ENCODE measurements at places on chromosomes 7 and 10.

- no peak for DNase-seq
Observed at GRCh38 chr10:124680675-124681074, 63.5 kb downstream of the FAM53B start.

- no peak for DNase-seq
Observed at GRCh38 chr10:18145652-18146051, 5.4 kb downstream of the CACNB2 start.

DNA sequence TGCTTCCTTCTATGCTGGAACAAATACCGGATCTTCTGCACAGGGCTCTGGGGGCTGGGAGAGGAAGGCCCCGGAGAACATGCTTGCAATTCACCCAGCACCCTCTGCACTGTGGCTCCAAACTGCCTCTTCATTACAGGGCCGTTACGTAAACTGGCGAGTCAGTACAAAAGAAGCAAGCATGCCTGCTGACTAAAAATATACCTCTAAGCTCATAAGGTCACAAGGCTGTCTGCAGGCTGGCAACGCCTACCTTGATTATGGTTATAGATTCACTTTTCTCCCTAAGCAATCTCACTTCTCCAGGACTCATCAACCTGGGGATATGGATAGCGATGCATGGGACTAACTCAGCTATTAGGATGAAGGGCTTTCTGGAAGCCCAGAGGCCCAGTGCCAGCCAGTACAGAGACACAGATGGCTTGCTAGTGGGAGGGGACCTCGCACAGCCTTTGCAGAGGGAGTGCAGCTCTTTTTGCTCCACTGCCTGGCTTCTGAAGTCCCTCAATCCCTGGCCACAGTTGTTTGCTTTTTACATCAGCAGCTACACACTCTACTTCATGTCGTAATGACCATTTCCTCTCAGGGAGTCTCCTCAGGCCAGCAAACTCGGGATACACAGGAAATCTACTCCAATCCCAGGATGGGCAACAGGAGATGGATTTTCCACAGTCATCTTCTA, 96.1 kb downstream of the SH3PXD2A start:
- peak; percentile 59 for DNase-seq

- DNase-seq: peak; percentile 48
Observed at GRCh38 chr7:27235387-27236311, 7.0 kb upstream of the EVX1 start.

DNA sequence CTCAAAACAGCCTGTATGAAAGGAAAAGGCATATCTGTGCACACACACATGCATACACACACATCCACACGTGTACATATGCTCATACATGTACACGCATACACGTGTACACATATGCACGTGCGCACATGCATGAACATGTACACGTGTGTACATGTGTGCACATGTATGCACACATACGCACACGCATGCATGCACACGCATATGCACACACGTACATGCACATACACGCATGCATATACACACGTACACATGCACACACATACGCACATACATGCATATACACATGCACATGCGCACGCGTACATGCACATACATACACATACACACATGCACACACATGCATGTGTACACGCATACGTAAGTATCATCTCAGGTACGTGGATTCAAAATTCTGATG, 19.4 kb downstream of the DIP2C start:
- no peak for DNase-seq

- peak; percentile 70 for DNase-seq
Observed at GRCh38 chr7:106778656-106779250, 86.3 kb upstream of the PIK3CG start.

DNA sequence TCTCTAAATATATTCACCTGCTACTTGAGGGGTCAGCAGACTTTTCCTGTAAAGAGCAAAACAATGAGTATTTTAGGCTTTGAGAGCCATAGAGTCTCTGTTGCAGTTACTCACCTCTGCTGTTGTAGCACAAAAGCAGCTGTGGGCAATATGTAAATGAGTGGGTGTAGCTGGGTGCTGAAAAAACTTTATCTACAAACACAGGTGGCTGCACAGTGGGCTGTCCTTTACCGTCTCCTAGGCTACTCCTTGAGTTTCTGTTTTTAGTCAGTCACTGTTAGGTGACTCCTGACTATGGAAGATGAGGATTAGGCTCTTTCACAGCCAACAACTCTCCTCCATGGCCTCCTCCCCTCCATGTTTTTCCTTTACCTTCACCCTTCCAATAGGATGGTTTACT, 286.1 kb upstream of the C7orf33 start:
- DNase-seq: no peak

GRCh38 chr7:1512781-1513656, 8.8 kb upstream of the INTS1 start:
- peak; percentile 86 for DNase-seq

DNA sequence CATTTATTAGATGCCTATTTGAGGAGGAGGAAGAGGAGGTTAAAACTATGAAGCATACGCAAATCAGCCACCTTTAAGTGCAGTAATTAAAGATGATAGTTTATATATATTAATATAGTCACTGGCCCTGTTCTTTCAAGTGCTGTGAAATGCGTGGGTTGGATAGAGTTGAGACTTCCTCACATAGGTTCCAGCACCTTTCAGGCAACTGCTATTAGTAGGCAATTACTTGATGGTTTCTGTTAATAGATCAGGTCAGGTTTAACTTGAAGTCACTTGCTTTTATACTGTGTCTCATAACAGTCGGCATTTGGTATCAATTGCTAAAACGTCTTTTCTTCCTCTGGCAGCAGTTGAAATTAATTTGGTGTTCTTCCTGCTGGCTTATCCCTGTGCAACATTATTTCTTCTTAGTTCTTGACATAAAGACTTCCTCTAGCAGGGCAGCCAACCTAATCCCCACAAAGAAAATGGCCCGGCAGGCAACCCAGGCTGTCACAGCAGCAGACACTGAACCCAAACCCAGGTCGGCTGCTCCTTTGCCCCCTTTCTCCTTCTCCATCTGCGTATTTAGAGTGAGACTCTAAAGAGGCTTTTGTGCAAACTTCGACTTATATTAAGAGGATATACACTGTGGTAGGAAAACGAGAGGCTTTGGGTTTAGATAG, 35.3 kb upstream of the BET1 start:
- no peak for DNase-seq

- no peak for DNase-seq
Observed at GRCh38 chr7:46580766-46581165, 659.7 kb upstream of the IGFBP3 start.

- DNase-seq: no peak
Observed at GRCh38 chr7:8249121-8249520, 12.8 kb downstream of the ICA1 start.

DNA sequence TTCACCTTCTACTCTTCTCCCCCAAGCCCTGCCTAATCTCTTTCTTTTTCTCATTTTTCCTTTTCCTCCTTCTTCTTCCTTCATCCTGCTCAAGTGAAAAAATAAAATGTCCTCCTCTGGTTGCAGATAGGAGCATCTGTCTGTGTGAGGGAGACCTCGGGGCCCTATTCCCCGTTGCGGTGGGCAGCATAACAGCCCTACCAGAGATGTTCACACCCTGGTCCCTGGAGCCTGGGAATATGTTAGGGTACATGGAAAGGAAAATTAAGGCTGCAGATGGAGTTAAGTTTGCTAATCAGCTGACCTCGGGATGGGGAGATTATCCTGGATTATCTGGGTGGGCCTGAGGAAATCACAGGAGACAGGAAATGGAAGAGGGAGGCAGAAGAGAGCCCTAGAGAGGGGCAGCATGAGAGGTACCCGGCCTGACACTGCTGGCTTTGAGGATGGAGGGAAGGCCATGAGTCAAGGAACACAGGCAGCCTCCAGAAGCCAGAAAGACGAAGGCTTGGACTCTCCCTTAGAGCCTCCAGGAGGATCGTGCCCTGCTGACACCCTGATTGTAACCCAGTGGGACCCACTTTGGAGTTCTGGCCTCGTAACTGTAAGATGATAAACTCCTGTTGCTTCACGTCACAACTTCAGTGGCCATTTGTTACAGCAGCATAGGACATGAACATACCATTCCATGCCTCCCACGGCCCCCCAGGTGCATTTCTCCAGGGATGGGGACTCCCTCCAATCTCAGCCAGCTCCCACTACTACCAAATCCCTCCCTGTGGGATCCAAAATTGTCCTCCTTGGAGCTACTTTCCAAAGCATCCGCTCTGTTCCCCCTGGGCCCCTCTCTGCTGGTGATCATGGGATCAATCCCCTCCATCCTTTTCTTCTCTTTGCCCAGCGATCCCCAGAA, 39.0 kb upstream of the ZMIZ1 start:
- no peak for DNase-seq

GRCh38 chr7:122902751-122903495, 16.7 kb upstream of the CADPS2 start:
- DNase-seq: no peak

GRCh38 chr10:91552274-91553095, 80.4 kb downstream of the PPP1R3C start:
- peak; percentile 31 for DNase-seq

GRCh38 chr10:2282202-2282601, 544.9 kb upstream of the ADARB2 start:
- no peak for DNase-seq

- no peak for DNase-seq
Observed at GRCh38 chr10:70498970-70499835, 20.6 kb downstream of the PALD1 start.

DNA sequence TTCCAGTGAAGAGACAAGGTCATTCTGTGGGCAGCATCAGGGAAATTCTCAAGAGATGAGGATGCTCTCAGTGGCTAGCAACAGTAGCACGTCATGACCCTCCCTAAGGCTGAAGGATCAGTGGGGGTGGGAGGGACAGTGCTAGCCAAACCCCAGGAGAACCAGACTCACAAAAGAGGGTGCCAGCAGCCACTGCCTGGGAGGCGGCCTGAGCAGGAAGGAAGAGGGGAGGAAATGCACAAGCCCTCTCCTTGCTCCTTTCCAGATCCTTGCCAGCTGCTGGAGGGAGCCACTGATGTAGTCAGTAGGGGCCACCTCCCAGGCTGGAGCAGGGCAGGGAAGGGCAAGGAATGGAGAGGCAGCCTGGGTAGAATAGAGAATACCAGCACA, 302.7 kb downstream of the RPS24 start:
- peak; percentile 1 for DNase-seq
